Stimulated activated CD8-positive, alpha-beta memory T cell treated with anti-CD3 and anti-CD28 coated beads, Interleukin-7, amount 100 ng/mL, for 4 hours (primary cell): ENCODE measurements at places on chromosomes 2 and 18.

GRCh38 chr2:113263546-113263945 is 15.2 kb downstream of the PAX8 start:
- no peak for DNase-seq

DNA sequence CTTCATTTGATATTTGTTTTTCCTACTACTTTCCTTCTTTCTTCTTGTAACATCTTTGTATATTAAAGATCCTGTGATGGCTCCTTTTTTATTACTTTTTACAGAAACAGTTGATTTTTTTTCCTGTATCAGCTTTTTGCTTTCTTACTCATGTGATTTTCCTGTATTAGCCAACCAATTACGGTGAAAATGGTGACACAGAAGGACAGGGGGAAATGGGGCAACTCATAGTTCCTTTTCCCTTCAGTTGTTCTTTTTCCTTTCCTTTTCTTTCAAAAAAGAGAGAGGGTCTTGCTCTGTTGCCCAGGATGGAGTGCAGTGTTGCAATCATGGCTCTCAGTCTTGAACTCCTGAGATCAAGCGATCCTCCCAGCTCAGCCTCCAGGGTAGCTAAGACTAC is 117.8 kb downstream of the ATL2 start:
- DNase-seq = no peak

GRCh38 chr18:5516841-5517240 is 27.0 kb downstream of the EPB41L3 start:
- DNase-seq = no peak

DNA sequence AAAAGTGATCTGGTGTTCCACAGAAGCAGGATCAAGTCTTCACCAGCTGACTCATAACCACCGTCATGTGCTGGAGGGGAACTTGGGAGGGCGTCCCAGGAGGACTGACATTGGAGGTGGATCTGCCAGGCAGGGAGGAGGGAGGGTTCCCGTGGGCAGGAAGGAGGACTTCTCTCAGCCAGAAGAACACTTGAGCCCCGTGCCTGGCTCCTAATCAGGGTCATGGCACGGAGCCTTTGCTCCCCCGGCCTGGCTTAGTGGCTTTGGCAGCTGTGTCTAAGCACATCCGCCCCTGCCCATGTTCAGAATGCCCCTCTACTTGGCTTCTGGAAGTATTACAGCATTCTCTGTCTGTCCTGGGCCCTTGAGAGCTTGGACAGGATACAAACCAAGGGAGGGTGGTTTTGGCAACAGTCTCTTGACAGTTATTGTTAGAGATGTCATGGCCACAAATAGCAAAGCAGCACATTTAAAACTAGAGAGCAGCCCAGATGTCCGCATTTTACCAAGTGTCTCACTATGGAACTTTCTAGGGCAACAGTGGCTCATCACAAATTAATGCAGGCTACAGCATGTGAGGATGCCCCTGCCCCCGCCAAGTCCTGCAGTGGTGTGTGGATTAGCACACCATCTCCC is 11.5 kb downstream of the PPP1R7 start:
- no peak for DNase-seq

DNA sequence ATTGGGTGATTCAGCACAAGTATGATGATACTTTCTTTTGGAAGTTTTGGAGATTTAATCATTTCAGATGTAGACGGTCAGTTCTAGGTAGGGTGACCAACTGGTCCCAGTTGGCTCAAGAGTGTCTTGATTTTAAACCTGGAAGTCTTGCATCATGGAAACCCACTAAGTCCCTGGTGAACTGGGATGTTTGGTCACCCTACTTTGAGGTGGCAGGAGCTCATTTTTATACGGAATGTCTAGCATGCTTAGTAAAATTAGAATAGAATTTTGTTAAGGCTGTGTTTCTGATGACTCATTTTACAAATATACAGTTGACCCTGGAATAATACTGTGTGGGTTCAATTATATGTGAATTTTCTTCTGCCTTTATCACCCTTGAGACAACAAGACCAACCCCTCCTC is 61.5 kb upstream of the DOCK10 start:
- no peak for DNase-seq

DNA sequence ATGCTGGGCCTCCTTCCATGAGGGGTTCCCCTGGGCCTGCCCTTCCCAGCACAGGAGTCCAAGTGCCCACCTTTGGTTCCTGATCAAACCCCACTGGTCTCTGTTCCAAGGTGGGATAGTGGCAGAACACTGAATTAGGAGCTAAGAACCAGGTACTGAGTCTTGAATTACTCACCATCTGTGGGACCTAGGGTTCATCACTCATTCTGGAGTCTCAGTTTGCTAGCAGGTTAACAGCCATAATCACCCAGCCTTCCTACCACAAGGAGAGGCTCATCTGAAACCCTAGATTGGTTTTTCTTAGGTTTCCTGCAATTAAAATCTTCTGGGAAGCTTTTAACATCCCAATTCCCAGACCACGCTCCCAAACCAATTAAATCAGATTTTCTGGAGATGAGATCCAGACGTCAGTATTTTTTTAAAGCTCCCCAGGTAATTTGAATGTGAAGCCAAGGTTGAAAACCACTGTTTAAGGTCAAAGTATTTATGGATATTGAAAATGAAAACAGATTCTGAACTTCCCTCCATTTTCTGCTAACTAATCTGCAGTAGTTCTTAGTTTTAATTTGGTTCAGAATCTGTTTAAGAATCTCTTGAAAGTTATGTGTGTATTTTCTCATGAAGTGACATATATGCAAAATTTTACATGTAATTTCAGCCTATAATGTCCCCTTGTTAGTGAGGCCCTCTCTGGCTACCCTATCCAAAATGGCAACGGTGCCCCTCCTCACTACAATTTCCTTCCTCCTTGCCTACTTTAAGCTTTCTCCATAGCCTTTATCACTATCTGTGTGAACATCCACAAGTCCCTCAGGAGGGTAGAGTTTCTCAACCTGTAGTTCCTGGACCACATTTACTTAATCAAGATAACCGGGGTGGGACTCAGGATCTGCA is 166.5 kb upstream of the CXCR4 start:
- no peak for DNase-seq

- peak; percentile 33 for DNase-seq
These were observed 1.1 kb downstream of the MEMO1 start for GRCh38 chr2:32009516-32010256.

DNA sequence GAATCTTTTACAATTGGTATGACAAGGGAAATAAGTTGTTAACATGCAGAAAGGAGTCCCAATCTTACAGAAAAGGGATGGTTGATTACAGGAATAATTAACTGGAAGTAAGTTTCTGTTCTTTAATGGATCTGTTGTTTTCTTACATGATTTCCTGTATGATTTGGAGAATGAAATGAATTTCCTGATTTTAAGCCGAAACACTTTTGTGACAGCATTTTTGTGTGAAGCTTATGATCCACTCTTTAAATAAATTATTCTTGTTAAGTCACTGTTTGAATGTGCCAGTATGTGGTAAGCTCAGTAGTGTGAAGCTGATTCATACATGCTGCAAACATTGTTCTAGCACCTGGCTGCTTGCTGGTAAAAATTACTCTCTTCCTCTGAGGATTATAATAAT is 516.2 kb downstream of the DCDC2C start:
- DNase-seq = no peak

DNA sequence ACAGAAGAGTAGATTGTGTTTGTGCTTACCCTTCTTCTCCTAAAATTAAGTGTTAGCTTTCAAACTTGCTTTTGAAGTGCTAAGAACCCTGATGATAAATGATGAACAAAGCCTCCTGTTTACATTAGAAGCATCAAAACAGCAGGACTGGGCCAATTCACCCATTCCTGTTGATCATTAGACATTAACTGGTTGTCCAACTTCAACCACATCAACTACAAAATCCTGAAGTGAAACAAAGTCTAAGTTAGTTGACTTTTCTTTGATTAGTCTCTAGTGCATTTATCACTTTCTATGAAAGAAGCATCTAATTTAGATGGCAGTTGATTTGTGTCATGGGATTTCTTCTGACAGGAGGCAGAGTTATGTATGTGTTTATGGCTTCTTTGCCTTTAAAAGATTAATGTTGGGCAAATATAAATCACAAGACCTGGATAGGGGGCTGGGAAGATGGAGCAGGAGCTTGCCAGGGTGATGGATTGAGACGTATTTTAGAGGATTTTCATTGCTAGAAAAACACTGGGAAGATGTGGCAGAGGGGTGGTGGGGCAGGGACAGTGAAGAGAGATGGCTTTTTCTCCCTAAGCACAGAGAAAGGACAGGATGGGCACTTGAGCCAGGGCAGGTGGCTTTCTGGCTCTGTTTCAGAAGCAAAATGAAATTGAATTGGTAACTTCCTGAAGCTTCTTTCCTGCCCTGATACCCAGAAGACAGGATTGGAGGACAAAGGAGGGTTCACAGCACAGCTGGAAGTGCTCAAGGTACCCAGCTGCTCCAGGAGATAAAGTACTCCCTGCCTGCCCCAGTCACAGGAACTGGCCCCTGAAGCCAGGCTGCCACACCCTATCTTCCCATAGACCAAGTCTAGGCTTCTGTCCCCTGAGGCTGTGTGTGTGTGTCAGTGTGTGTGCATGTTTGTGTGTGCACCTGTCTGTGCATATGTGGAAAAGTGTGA is 20.5 kb downstream of the GYPC start:
- DNase-seq = no peak

DNA sequence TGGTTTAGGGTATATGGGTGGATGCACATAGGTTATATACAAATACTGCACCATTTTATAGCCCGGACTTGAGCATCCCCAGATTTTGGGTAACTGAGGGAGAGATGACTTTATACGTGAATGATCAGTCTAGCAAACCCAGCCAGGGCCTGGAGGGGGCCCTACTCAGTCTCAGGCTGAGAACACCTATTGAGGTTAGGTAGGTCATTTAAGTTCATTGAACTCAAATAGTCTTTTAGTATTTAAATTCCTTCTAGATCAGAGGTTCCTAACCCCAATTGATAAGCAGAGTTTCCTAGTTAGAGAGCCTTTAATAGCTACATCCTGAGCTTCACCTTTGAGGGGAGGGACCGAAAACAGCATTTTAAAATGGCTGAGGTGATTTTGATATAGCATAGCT is 487.0 kb downstream of the DCC start:
- DNase-seq = no peak

GRCh38 chr2:30040147-30040546 is 106.7 kb upstream of the YPEL5 start:
- DNase-seq = no peak

DNA sequence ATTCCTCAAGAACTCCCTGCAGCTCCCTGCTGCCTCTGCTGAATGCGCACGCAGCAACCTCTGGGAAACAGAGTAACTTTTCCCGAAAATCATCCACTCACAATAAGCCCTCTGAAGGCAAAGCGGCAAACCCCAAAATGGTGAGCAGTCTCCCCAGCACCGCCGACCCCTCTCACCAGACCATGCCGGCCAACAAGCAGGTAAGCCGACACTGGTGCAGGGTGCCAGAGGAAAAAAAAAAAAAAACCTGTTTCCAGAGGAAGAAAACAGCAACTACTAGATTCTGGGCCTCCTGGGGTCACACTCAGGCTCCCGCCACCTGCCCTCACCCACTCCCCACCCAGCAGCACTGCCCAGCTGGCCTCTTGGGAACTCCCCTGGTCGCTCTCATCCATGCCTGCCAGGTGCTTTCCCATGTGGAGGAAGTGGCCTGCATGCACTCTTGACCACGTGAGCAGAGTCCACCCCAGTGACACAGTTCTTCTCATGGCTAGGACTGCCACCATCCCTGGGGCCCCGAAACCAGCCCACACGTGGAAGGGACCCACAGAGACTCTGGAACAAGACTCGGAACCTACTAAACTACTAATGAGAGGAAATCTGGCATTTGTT is 36.9 kb downstream of the KCTD18 start:
- DNase-seq = no peak

- DNase-seq = no peak
These were observed 391.2 kb upstream of the HNRNPA3 start for GRCh38 chr2:176821350-176821749.

DNA sequence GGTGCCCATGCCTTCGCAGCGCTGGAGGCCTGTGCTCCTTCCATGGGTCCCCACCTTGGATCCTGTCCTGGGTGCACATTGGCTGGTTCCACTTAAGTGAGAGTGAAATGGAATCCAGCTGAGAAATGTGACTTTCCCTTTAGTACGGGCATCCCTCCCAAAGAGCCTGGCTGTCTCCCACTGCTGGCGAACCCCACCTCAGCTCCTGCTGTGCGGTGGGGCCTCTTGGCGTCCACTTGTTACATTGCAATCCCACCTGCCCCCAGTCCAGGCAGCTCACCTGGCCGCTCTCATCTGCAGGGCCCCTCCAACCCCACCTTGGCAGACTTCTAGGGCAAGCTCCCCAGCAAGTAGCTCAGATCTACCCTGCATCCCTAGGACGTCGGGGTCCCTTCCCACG is 35.5 kb upstream of the GNAL start:
- no peak for DNase-seq

GRCh38 chr18:63128237-63128974 is 191.2 kb downstream of the BCL2 start:
- no peak for DNase-seq

GRCh38 chr18:13039806-13040205 is 48.6 kb downstream of the CEP192 start:
- DNase-seq = no peak

DNA sequence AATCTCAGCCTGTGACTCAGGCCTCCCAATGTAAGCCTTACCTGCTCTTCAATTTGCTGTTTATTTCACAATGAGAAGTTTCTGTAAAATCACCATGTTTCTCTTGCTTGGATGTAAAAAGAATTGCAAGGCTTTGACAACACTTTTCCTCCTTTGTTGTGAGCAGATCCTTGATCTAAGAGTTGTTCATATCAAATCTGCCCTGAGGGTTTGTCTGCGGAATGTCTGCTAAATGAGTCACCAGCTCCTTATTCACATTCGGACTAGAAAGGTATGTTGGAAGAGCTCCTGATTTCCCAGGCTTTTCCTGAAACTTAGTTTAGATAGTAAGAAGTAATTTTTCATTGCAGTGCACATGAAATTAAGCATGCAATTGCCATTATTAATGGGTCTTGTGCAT is 268.2 kb upstream of the TCF4 start:
- no peak for DNase-seq

DNA sequence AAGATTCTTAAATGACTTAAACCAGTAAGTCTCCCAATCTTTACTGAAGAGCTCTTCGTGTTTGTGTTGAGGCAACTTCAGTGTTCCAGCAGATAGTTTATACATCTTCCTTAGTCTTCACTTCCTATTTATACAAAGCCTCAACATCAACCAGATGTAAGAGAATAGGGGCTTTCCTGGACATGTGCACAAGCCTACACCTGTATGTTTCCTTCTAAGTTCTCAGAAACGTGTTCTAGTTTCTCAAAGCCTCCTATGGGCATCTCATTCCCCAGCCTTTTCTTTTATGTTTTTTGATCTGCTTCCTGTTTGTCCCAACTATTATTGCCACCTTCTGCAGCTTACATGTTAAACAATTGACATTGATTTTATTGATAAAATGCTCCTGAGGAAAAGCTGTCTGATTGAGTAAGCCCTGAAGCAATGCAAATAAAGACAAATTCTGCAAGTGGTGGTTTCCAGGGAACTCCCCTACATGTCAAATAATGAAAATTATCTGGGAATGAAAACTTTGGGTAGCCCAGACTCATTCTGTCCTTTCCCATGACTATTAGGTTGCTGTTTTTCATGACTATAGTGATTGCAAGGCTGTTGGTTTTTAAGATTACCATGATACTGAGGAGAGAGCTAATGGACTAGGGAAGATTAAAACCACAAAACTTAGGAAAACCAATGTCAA is 663.3 kb upstream of the ACVR2A start:
- no peak for DNase-seq

- DNase-seq = no peak
These were observed 89.1 kb upstream of the MBOAT2 start for GRCh38 chr2:9092383-9093282.

- no peak for DNase-seq
These were observed 146.9 kb upstream of the MAP3K20 start for GRCh38 chr2:172928756-172929155.
